Tibial nerve (tissue), 4 donors: ENCODE measurements at places on chromosomes 16 and 17. TPM values are rescaled to one million over a fixed set of nuclear protein-coding genes. Genes with fewer than 3 reads are reported as not detected.

The SGF29 gene
- total RNA-seq = 36.6 TPM

The PRAC2 gene
- total RNA-seq = not detected

The ARL5C gene
- total RNA-seq = not detected

The B3GNT9 gene
- total RNA-seq = 23.1 TPM

- H3K36me3 ChIP-seq = peaks cover 34% of the 10 kb centered on the region
- no peak overlapping the region for H3K4me3 ChIP-seq
- peak overlapping the region; percentile 67 for H3K27ac ChIP-seq
- no peaks in the 10 kb centered on the region for H3K27me3 ChIP-seq
Observed at GRCh38 chr16:88013091-88013609, 61.9 kb downstream of the BANP start.

DNA sequence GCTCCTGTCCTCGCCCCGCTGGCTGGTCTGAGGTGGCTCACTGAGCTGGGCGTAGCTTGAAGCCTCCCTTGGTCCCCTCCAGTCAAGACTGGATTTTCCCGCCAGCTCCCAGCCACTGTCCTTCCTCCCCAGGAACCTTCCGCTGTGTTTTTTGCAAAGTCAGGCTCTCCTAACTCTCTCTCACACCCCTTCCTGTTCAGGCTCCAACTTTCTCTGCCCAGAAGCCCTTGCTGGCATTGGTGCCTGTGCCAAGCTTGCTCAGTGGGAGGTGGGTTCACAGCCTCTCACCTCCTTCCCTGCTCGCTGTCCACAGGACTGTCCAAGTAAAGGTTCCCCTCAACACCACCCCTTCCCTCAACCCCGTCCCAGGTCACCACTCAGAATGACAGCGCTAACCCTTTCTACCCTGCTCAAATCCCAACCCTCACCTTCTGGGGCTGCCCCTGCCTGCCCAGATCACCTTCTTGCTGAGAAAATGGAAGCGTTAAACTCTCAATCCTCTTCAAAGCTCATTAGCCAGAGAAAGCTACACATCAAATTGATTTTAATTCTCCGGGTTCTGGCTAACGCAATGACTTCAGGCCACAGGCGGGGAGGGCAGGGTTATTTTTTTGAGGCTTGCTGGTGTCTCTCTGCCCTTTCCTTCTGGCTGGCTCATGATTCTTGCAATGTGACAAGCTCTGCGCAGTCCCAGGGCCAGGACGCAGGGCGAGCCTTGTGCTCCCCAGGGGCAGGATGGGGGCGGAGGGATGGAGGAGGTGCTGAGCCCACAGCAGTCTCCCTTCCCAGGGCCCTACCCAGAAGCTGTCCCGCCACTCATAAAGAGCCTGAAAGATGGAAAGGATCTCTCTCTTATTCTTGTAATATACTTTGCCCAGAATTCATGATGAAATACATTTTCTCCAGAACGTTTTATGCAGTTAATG lies 357.2 kb upstream of the TNRC6C start:
- no peaks in the 10 kb centered on the region for H3K36me3 ChIP-seq
- DNase-seq = no peak
- H3K4me3 ChIP-seq = no peak overlapping the region
- peak overlapping the region; percentile 84 for H3K27ac ChIP-seq
- H3K4me1 ChIP-seq = peaks cover 15% of the 10 kb centered on the region

- no peak overlapping the region for H3K27ac ChIP-seq
- no peaks in the 10 kb centered on the region for H3K27me3 ChIP-seq
- H3K4me3 ChIP-seq = no peak overlapping the region
- no peak for DNase-seq
- no peaks in the 10 kb centered on the region for H3K4me1 ChIP-seq
Observed at GRCh38 chr17:39939588-39940419, 12.3 kb downstream of the LRRC3C start.

DNA sequence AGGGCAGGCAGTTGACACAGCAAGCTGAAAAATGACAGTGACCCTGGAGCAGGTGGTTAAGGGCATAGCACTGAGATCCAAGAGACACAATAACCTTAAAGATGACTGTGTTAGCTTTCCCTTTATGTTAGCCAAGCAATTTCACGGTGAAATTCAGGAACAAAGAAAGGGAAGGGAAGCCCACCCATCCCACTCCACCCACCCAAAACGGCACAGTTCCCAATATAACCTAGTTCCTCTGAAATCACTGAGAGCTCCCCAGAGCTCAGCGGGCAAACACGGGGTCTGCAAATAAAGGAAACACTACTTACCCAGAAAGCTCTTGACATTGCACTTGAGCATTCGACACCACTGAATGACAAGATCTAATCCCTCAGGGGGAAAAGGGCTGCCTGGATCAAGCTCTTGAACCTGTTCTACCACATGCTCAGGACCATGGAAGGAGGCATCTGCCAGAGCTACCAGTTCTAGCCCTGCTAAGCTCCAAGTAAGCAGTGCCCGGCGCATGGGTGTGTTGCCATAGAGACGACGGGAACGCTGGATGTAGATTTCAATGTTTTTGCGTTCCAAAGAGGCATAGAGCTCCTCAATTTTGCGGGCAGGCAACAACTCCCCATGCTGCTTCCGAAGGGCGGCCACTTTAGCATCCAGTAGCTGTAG lies 10.6 kb downstream of the BLTP2 start:
- H3K36me3 ChIP-seq = peaks cover 100% of the 10 kb centered on the region
- DNase-seq = no peak
- no peak overlapping the region for H3K4me3 ChIP-seq
- no peaks in the 10 kb centered on the region for H3K27me3 ChIP-seq
- no peaks in the 10 kb centered on the region for H3K4me1 ChIP-seq
